ENCODE measurements at places on chromosomes 2 and 18.

DNA sequence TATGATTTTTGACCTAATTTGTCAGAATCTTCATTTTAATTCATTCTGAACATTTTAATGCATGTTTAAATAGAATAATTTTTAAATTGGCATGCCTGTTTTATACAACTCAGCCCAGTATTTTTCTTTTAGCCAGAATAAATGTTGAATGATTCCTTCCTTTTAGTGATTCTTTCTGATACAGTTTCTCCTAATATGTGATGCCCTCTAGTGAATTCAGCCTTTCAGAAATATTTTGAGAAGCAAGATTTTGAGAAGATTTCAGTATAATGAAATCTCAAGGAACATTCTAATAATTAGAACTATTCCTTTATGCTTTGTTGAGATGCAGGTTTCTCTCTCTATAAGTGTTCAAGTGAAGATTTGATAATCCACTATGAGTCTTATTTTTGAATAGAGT, 28.5 kb downstream of the LCLAT1 start:
- no peak overlapping the region for H3K27ac ChIP-seq
- no peak for DNase-seq
- peaks cover 42% of the 10 kb centered on the region for H3K4me1 ChIP-seq
- no peaks in the 10 kb centered on the region for H3K27me3 ChIP-seq
- no peak overlapping the region for H3K4me3 ChIP-seq
- peaks cover 8% of the 10 kb centered on the region for H3K36me3 ChIP-seq

DNA sequence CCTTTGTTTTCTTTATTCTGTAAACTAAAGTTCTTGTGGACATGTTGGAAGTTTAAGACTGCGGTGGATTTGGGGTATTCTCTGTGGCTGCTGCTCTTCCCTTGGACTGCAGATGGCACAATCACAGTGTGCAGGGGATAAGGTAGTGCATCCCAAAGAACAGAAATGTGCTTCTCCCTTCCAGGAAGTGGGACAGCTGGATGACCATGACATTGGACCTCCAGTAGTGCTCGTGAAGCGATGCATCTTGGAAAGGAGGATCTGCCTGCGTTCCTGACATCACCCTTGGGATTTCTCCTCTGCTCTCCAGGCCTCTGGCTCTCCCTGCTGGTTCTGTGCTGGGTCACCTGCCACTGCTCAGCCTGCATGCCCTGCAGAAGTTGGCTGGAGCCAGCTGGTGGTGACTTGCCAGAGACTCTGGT, 109.9 kb downstream of the SLC4A3 start:
- DNase-seq: no peak
- H3K4me3 ChIP-seq: no peak overlapping the region
- no peak overlapping the region for H3K27ac ChIP-seq
- peaks cover 13% of the 10 kb centered on the region for H3K27me3 ChIP-seq
- H3K36me3 ChIP-seq: no peaks in the 10 kb centered on the region

- DNase-seq: no peak
- no peaks in the 10 kb centered on the region for H3K27me3 ChIP-seq
- no peak overlapping the region for H3K27ac ChIP-seq
- peaks cover 9% of the 10 kb centered on the region for H3K4me1 ChIP-seq
Measured at GRCh38 chr2:20621366-20622295, 29.3 kb downstream of the HS1BP3 start.

DNA sequence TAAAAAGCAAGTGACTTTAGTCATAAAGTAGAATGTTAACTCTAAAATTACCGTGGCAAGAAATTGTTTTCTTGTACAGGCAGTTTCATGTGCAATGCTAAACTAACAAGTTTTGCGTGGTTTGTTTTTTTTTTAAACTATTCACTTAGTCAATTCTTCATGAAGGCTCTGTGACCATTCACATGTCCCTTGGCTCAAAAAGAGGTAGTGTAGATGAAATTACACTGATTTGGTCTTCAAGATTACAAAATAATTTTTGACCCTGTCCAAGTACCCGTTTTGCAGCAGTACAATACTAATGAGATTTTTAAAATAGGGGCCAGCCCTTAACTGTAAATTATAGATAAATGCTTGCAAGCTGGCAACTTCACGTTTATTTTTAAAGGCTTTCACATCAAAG, 1.3 kb downstream of the TMEM131 start:
- H3K27me3 ChIP-seq: no peaks in the 10 kb centered on the region
- DNase-seq: no peak
- no peaks in the 10 kb centered on the region for H3K36me3 ChIP-seq
- peak overlapping the region; percentile 97 for H3K4me3 ChIP-seq

- no peaks in the 10 kb centered on the region for H3K27me3 ChIP-seq
- H3K4me1 ChIP-seq: no peaks in the 10 kb centered on the region
- no peak overlapping the region for H3K4me3 ChIP-seq
- no peak overlapping the region for H3K27ac ChIP-seq
- no peaks in the 10 kb centered on the region for H3K36me3 ChIP-seq
Measured at GRCh38 chr2:39150890-39151497, 30.1 kb upstream of the SOS1 start.

All from naive thymus-derived CD8-positive, alpha-beta T cell (primary cell).